Ascending aorta (tissue), 2 donors: ENCODE measurements at places on chromosomes 3 and 15.

GRCh38 chr3:4720316-4721075 lies 227.3 kb downstream of the ITPR1 start:
- peak overlapping the region; percentile 28 for H3K27ac ChIP-seq
- H3K4me1 ChIP-seq, result no peaks in the 10 kb centered on the region
- H3K4me3 ChIP-seq, result no peak overlapping the region
- no peaks in the 10 kb centered on the region for H3K27me3 ChIP-seq
- peaks cover 18% of the 10 kb centered on the region for H3K36me3 ChIP-seq

DNA sequence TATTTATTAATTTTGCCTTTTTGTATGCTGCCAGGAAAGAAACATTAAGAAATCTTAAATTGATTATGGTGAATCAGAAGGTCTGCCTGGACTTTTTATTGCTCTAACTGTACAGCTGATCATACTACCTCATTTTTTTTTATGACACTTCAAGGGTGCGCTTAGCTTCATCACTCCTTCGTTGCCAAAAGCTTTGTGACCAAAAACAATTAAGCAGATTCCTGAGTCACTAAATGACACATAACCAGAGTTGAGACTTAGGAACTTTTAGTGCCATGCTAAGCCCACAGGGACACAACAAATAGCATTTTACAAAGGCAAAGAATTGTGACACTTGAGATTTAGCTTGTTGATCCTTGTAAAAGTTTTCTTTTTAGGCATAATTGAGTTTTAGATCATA lies 4.9 kb downstream of the ADIPOQ start:
- H3K4me1 ChIP-seq, result no peaks in the 10 kb centered on the region
- no peaks in the 10 kb centered on the region for H3K27me3 ChIP-seq
- no peak for DNase-seq
- H3K36me3 ChIP-seq, result no peaks in the 10 kb centered on the region
- H3K27ac ChIP-seq, result no peak overlapping the region
- no peak overlapping the region for H3K4me3 ChIP-seq

- H3K4me1 ChIP-seq, result no peaks in the 10 kb centered on the region
- H3K36me3 ChIP-seq, result no peaks in the 10 kb centered on the region
- no peak overlapping the region for H3K4me3 ChIP-seq
- no peak overlapping the region for H3K27ac ChIP-seq
- no peak for DNase-seq
Observed at GRCh38 chr15:50251638-50252182, 13.8 kb downstream of the HDC start.

DNA sequence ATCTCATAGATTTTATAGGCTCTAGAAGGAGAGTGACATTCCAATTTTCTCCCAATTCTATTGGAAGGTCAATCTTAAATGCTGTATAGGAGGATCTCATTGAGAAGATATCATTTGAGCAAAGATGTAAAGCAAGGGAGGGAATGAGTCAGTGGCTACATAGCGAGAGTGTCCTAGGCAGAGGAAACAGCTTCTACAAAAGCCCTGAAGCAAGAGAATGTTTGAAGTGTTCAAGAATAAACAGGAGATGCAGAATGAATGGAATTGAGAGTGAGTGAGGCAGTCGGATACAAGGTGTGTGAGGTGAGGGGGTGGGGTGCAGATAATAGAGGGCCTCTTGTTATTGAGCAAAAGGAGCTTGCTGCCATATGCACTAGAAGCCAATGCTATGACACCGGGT lies 545.9 kb downstream of the IGSF11 start:
- H3K4me3 ChIP-seq, result no peak overlapping the region
- no peaks in the 10 kb centered on the region for H3K36me3 ChIP-seq
- no peak for DNase-seq
- H3K27me3 ChIP-seq, result no peaks in the 10 kb centered on the region

DNA sequence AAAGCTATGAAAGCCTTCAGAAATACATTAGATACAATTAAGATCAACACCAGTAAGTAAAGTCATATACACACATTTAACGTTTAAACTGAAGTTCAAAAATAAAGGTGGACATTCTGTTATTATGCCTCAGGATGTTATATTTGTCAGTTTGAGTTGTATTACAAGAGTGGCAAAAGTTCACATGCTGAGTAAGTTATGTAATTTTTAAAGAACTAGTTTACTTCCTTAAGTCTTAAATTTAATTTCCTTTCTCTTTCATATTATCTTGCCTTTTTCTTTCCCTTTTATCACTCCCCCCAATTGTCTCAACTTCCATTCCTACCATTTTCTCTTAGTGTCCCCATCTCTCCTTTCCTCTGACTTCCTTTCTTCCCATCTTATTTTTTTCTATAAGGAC lies 4.9 kb upstream of the GPR87 start:
- H3K36me3 ChIP-seq, result no peaks in the 10 kb centered on the region
- H3K27ac ChIP-seq, result no peak overlapping the region
- no peaks in the 10 kb centered on the region for H3K27me3 ChIP-seq
- no peaks in the 10 kb centered on the region for H3K4me1 ChIP-seq

DNA sequence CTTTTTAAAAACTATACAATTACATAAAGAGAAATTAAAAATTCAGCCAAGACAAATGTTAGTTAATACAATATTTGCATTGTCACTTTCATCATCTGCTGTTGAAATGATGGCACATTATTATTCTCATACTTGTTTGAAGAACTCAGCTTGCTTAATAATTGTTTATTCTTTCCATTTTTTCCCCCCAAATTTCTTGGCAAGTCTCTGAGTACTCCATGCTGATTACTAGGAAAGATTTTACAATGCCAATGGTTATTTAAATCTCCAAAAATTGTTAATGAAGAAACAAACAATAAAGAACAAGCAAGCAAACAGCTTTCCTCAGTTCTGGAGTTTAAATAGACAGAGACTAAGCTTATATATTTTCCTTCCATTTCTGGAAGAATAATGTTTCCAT lies 15.1 kb upstream of the STXBP5L start:
- no peak overlapping the region for H3K27ac ChIP-seq
- no peaks in the 10 kb centered on the region for H3K4me1 ChIP-seq
- no peaks in the 10 kb centered on the region for H3K27me3 ChIP-seq
- DNase-seq, result no peak
- no peak overlapping the region for H3K4me3 ChIP-seq

GRCh38 chr3:9251055-9251786 lies 1.8 kb upstream of the SRGAP3 start:
- no peak overlapping the region for H3K4me3 ChIP-seq
- DNase-seq, result no peak
- no peak overlapping the region for H3K27ac ChIP-seq
- no peaks in the 10 kb centered on the region for H3K4me1 ChIP-seq
- no peaks in the 10 kb centered on the region for H3K36me3 ChIP-seq
- no peaks in the 10 kb centered on the region for H3K27me3 ChIP-seq

DNA sequence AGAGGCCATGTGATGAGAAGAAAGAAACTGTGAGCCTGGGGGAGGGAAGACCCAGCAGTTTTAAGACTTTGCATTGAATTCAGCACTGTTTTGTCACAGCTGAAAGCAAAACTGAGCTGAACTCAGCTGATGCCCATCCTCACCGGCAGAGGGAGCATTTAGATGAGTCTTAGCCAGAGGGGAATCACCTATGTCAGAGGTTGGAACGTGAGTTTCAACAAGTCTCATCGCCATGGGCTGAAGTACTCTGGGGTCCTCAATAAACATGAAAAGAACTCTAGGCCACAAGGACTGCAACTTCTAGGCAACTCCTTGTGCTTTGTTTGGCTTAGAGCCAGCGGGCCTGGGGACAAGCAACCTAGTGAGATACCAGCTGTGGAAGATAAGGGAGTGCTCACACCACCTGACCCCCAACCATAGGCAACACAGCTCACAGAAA lies 324.5 kb downstream of the TBL1XR1 start:
- no peak overlapping the region for H3K27ac ChIP-seq
- DNase-seq, result no peak
- H3K27me3 ChIP-seq, result no peaks in the 10 kb centered on the region
- no peaks in the 10 kb centered on the region for H3K36me3 ChIP-seq

GRCh38 chr3:188947401-188948280 lies 224.1 kb upstream of the TPRG1 start:
- peaks cover 32% of the 10 kb centered on the region for H3K4me1 ChIP-seq
- H3K36me3 ChIP-seq, result no peaks in the 10 kb centered on the region
- H3K27me3 ChIP-seq, result no peaks in the 10 kb centered on the region
- peak; percentile 99 for DNase-seq

GRCh38 chr3:168081171-168081771 lies 14.5 kb downstream of the GOLIM4 start:
- no peak overlapping the region for H3K4me3 ChIP-seq
- no peaks in the 10 kb centered on the region for H3K4me1 ChIP-seq
- no peaks in the 10 kb centered on the region for H3K36me3 ChIP-seq
- DNase-seq, result no peak
- H3K27me3 ChIP-seq, result no peaks in the 10 kb centered on the region

DNA sequence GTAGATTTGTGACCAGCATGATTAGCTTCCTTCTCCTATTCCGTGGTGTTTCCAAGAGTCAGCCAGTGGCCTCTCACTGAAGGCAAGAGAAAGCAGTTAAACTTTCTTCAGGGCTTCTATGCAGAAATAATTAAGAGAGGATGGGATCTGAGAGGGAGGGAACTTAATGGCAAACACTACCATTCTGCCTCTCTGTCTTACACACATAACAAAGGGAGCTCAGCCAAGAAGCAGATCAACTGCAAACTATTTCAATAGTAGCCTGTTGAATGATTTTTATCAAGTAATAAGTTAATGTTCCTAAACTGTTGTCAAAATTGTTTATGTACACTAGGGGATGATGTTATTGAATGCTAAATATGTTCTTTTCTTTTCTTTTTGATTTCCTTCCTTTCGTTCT lies 11.8 kb downstream of the OXSR1 start:
- no peak overlapping the region for H3K27ac ChIP-seq
- no peaks in the 10 kb centered on the region for H3K4me1 ChIP-seq
- no peaks in the 10 kb centered on the region for H3K27me3 ChIP-seq

GRCh38 chr3:51401735-51402134 lies 10.7 kb downstream of the RBM15B start:
- H3K27ac ChIP-seq, result no peak overlapping the region
- no peaks in the 10 kb centered on the region for H3K4me1 ChIP-seq
- no peak for DNase-seq

DNA sequence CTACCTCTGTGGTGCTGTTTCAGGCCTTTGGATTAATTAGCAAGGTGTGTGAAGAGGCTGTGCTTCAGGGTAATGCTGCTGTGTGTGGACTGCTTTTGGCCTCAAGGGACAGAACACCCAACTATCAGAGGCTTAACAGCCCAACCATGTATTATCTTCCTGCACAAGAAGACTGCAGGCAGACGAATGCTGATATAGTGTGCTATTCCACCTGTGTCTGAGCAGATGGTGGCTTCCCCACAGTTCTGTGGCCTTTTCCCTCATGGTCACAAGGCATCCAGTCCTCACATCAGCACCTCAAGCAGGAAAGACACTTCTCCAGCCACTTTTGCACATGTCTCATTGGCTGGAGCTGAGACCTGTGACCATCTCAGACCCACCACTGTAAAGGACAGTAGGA lies 76.6 kb downstream of the CHCHD6 start:
- no peaks in the 10 kb centered on the region for H3K27me3 ChIP-seq
- DNase-seq, result no peak
- H3K4me1 ChIP-seq, result no peaks in the 10 kb centered on the region
- no peak overlapping the region for H3K27ac ChIP-seq
- H3K36me3 ChIP-seq, result no peaks in the 10 kb centered on the region
